ENCODE measurements at places on chromosomes 2 and 18.

- no peak for DNase-seq
Observed at GRCh38 chr18:48217258-48218250, 191.6 kb downstream of the ZBTB7C start.

DNA sequence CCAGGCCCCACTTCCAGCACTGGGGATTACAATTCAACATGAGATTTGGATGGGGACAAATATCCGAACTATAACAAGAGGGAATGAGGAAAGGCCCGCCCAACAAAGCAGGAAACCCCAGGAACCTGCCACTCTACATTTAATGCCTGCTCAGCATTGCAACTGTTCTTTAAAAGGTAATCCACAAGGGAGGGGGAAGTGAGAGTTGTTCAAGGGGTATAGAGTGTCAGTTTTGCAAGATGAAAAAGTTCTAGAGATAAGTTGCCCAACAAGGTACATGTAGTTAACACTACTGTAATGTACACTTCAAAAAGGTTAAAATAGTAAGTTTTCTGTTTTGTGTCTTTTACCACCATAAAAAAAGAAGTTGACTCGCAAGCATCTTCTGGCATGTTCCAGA, 137.6 kb downstream of the MBD2 start:
- no peak for DNase-seq

DNA sequence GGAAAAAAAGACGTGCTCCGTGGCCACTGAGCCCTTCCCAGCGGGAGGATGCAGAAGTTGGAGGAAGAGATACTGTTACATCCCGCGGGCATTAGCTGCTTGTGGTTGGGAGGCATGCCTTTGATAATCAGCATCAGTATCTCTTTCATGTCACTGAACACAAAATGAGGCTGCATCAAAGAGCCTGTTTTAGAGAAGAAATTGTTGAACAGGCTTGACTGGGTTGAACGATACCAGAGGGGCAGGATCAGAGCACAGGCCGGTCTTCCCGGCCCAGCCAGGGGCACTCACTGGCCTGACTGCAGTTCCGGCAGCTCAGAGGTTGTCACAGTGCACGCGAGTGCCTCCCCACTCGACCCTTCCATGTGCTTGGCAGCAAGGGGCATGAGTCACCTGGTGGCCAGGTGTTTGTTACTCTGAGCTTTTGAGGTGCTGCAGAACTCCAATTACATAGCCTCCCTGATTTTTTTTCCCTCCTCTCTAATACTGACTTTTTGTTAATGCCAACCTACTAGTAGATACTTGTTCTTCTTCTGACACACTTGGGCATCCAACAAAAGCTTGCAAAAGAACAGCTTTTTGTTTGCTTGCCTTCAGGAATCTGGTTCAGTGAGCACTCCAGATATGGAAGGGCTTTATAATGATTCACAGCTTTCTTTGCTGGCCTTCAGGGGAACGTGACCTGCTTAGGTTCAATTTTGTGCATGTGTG, 121.6 kb downstream of the VAPA start:
- peak; percentile 86 for DNase-seq

DNA sequence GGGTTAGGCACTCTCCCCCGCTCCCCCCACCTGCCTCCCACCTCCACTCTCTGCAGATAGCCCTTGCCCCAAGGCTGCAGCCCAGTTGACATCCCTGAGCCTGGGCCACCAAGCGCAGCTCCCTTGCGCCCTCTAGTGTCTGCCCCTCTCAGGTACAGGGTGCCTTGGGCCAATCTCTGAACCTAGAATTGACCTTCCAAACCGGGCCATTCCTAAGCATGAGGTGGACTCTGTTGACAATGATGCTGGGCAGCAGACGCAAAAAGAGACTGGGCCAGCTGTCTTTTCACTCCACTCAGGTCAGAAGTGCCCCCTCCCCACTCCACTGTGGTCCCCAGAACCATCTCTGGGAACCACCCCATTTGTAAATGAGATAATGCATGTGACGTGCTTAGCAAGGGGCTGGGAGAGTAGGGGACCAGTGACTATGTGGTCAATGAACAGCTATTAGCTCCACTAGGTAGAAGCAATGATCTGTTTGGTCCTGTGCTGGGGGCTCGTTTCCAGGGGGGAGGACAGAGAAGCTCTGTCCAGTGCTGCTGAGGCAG, 43.3 kb upstream of the PLB1 start:
- no peak for DNase-seq

GRCh38 chr2:230135130-230135525, 66.4 kb upstream of the SLC16A14 start:
- DNase-seq: no peak

- peak; percentile 83 for DNase-seq
Observed at GRCh38 chr2:195575879-195576401, 81.1 kb upstream of the SLC39A10 start.

GRCh38 chr2:109494351-109494750, 119.4 kb downstream of the SEPTIN10 start:
- DNase-seq: no peak

- DNase-seq: no peak
Observed at GRCh38 chr2:37105150-37105549, 20.8 kb downstream of the GPATCH11 start.

- DNase-seq: peak; percentile 36
Observed at GRCh38 chr2:203583084-203583695, 48.1 kb upstream of the RAPH1 start.

DNA sequence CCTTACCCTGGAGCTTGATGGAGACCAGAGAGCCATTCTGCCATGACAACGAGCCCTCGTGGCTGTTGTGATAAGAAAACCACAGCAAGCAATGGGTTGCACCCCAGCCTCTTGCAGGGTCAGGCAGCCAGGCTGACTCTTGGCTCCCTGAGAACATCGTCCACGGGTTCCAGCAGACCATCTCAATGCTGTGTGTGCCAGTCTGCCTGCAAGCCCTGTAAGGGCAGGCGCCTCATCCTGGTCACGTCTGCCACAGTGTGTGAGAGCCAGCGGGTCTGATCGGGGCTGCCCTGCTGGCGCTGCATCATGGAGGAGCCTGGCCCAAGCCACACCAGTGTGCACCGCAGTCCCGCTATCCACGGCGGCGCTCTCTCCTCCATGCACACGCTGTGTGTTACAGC, 71.0 kb upstream of the MGAT4A start:
- no peak for DNase-seq

DNA sequence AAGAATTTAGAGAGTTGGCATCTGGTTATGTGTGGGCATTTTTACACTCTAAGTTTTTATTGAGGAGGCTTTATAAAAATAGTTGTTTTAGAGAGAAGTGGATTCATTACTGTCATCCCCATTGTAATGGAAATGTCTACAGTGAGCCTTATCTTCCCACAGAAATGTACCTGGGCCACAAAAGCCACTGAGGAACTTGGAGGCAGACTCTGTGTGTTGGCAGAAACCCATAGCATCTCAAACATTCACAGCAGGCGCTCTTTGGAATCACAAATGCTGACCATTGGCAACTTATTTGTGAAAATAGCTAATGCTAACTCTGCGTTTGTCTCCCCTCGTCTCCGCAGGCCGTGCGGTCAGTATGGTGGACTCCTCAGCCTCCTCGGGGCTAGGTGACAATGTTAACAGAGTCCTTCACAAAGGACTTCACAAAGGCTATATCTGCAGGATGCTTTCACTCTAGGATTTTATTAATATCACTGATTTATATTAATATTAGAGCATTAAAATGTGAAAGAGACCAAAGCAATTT, 689.1 kb upstream of the POU3F3 start:
- no peak for DNase-seq

DNA sequence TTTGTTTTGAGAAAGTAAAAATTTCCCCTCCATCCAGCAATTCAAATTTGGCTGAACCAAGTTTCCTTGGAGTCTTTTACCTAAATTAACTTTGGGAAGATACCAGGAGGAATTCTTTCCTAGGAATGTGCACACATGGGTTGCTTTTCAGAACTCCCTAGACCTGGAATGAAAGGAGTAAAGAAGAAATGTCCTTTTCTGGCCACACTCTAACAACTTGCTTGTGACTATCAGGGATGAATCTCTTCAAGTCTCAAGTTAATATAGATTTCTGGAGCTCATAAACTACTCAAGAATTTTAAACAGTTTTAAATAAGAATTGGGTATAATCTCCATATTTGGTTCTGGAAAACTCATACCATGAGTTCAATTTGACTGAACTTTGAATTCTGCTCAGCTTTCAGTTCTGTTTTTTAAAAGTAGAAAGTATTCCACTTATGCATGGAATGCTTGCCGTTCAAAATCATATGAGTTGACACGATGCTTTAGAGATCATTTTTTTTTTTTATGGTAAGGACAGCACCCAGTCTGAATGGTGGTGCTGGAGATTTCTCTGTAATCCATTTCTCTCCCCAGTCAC, 7.7 kb downstream of the RASGRP3 start:
- no peak for DNase-seq

DNA sequence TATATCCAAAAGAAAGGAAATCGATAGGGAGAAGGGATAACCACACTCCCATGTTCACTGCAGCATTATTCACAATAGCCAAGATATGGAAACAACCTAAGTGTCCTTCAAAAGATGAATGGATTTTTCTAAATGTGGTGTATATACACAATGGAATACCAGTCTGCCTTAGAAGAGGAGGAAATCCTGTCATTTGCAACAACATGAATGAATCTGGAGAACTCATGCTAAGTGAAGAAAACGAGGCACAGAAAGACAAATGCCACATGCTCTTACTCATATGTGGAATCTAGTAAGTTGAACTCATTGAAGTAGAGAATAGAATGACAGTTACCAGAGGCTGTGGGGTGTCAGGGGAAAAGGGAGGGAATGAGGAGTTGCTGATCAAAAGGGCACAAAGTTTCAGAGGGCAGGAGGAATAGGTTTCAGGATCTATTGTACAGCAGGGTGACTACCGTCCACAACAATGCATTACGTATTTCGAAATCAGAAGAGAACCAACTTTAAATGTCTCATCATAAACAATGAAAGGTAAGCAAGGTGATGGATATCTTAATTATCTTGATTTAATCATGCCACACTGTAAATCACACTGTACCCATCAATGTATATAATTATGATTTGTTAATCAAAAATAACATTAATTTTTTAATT, 46.1 kb downstream of the SIGLEC15 start:
- peak; percentile 63 for DNase-seq

GRCh38 chr2:240831594-240832204, 11.7 kb upstream of the KIF1A start:
- no peak for DNase-seq

DNA sequence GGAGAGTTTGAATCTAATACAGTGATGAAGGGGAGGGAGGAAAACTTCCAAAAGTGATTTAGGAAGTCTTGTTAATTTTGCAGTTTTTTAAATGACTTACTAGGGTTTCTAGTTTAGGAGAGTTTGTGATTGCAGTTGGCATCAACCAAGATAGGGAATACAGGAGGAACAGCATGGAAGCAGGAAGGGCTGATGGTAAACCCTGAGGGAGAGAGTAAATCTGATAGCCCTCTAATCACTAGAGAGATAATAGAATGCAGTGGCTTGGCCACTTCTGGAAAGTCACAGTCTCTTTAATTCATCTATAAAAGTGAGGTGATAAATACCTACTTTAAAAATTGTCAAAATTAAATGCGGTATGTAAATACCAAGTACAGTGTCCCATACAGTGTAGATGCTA, 5.6 kb downstream of the YPEL5 start:
- no peak for DNase-seq

- no peak for DNase-seq
Observed at GRCh38 chr2:10980071-10980470, 68.3 kb downstream of the KCNF1 start.

DNA sequence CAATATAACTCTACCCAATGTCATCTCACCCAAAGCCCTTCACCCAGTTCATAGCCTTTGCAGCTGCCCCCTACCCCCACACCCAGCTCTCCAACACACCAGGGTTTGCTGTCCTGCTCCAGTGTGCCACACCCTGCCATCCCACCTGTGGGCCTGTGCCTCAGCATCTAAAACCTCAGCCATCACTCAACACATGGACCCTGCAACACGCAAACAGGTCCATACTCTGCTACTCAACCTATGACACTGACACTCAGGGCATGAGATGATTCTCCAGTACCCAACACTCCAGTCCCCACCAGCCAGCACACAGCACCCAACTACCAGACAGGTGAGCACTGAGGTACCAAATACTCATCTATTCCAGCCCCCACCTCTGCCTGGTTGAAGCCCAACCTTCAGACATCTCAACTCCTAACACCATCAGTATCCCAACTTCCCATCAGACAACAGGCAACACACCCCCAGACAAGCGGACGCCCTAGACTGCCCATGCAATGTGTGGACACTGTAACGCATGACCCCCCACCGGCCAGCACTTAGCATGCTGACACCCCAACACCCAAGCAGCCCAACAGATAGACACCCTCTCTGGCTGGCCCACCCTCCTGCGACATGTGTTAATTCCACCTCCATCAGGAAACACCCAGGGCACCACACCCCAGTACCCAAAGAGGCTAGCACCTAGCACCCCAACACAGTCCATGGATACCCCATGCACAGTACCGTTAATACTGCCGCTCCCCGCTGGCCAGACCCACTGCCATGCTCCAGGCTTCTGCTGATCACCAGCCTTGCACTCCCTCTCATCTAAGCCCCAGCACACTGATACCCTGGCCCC, 25.0 kb downstream of the ZAP70 start:
- no peak for DNase-seq

DNA sequence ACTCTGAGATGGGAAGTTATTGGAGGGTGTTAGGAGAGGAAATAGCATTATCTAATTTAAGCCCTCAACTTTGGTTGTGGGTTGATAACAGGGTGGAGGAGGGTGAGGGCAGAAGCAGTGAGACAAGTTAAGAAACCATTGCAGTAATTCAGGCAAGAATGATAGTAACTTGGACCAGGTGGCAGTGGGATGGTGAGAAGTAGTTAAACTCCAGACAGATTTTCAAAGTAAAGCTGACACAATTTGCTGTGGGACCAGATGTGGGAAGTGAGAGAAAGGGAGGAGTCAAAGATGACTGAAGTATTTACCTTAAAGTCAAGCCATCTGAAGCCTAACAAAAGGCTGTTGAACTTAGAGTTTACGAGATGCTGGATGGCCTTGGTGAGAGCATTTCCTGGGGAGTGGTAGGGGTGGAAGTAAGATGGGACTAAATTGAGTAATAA, 163.2 kb upstream of the KLF7 start:
- DNase-seq: no peak

DNA sequence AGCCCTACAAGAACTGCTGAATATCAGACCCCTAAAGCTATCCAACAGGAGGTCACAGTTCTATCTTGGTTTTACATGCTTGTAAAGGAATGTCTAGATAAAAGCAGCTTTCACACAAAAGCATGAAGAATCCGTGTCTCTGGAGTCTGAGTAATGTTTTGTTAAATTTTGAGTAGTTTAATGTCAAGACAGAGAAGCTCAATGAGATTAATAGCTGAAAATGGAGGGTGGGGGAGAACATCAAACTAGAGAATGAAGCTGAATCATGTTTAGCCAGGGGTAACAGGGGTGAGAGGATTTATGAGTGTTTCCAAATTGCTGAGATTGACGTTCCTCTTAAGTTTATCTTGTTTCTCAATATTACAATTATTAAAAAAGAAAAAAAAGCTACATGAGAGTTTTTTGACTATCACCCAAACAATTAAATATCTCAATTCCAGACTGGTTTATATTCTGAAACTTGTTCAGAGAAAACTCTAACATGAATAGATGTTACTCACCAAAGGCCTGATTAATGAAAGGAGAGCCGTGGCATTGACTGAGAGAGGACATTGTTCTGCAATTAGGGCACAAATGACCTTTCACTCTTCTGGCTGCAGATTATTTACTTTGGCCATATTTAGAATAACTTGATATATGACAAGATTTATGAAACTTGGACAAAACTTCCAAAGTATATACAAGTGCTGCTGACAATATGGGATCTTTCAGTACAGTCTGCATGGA, 266.4 kb upstream of the ETAA1 start:
- peak; percentile 19 for DNase-seq

GRCh38 chr2:67565761-67566160, 168.6 kb downstream of the ETAA1 start:
- no peak for DNase-seq

- no peak for DNase-seq
Observed at GRCh38 chr2:174738841-174739240, 25.4 kb downstream of the CHRNA1 start.

Data from mammary epithelial cell (primary cell).